ENCODE measurements at places on chromosomes 11 and 22.

- no peak for DNase-seq
Observed at GRCh38 chr11:117959438-117960149, 26.6 kb upstream of the IL10RA start.

GRCh38 chr11:10927538-10927937 is 69.7 kb upstream of the ZBED5 start:
- DNase-seq: no peak

DNA sequence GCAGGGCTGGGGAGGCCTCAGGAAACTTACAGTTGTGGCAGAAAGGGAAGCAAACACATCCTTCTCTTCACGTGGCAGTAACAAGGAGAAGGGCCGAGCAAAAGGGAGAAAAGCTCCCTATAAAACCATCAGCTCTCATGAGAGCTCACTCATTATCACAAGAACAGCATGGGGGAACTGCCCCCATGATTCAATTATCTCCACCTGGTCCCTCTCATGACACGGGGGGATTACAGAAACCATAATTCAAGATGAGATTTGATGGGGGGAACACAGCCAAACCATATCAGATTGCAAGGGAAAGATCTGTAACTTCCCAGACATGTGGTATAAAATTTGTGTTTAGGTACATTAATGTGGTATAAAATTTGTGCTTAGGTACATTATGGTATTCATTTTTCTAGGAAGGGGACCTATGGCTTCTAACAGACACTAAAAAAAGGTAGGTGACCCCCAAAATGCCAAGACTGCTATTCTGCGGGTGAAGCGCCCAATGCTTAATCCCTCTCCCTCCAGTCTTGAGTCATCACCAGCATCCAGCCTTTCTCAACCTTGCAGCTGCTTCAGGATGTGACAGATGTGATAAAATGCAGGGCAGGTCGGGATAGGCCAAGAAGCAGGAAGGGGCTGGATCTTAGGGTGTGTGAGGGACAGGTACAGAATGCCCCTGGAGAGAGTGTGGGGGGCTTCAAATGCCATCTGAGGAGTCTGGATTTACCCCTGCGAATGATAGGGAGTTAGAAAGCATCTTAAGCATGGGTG is 57.7 kb upstream of the AMPD3 start:
- DNase-seq: no peak

GRCh38 chr11:65147352-65148075 is 13.2 kb upstream of the SYVN1 start:
- DNase-seq: no peak

DNA sequence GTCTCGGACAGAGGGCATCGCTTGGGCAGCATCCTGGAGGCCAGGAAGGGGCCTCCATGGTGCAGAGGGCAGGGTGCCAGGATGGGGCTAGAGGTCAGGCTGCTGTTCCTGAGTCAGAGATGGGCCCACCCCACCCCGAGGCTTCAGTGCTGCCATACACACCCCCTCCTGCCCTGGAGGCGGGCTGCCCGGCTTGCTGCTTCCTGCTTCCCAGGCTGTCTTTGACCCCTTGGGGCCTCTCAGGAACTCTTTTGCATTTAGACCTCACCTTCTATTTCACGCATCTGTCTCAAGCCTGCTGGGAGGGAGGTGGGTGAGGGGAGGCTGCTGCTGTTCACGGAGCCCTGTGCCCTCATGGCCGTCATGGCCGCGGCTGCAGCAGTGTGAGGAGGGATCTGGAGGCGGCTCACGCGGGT is 6.6 kb upstream of the GRAMD4 start:
- no peak for DNase-seq

DNA sequence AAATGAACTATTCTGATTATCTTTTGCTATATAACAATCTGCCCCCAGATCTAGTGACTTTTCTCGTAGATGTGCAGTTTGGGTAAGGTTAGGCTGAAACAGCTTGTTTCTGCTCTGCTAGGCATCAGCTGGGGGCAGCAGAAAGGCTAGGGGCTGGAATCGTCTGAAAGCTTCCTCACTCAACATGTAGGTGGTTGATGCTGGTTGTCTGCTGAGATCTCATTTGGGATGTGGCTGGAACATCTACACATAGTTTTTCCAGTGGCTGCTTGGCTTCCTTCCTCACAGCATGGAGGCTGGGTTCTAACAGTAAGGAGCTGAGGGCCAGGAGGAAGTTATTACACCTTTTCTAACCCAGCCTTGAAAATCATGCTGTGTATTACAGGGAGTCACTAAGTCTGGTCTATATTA is 30.2 kb downstream of the USP47 start:
- DNase-seq: no peak

DNA sequence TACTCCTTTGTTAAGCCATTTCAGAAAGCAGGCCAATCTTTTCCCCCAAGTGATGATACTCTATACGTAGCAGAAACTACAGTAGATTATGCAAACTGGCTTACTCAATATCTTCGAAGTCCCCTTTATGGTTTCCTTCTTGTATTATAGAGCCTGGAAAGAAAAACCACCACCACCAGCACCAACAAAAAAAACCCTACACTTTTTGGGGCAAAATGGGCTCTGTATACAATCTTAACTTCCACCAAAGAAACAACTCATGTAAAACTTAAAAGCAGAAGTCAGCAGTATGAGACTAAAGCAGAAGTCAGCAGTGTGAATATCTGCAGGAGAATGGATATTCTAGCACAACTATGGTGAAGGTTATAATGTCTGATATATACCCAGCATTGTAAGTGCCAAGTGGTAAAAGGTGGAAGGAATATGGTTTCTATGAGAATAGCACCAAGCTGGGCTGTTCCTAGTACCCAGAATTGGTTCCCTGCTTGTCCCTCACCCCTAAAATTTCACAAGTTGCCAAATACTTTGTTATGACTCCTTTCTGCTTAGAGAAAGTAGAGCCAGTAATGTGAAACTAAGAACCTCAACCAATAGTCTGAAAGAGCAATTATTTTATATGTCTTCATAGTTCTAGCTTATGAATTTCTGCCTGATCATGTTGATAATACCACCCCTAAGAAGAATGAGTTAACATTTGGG is 252.1 kb downstream of the SBF2 start:
- DNase-seq: no peak

DNA sequence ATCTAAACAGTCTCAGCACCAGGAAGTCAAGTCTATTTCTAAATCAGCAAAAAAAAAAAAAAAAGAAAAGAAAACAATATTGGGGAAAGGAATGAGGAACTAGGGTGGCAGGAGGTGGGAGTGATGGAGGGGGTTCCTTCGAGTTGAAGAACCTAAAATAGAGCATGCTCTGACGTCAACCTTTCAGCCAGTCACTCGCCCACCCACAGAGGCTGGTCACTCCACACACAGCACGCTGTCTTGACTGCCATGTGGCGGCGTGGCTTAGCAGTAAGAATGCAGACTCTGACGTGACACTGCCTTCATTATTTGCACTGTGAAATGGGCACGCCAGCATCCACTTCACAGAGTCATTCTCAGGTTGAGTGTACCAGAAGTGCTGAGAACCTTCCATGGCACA is 48.3 kb downstream of the LARGE1 start:
- no peak for DNase-seq

DNA sequence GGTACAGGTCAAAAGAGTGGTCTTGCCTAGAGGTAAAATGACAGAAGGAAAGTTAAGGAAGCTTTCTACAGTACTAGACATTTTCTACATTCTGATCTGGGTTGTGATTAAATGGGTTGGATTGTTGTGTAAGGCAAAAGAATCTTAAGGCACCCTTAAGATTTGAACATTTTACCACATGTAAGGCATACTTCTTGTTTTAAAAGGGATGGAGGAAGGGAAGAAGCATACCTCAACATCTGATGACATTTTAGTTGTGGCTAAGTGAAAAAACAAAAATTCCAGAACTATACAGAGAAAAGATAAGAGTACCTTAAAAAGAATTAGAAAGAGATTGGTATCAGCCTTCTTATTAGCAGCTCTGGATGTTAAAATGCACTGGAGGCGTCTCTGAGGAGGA is 356.0 kb upstream of the CADM1 start:
- DNase-seq: no peak

GRCh38 chr11:61730240-61730994 is 22.0 kb upstream of the MYRF start:
- DNase-seq: no peak

GRCh38 chr11:8360086-8360828 is 96.6 kb upstream of the LMO1 start:
- DNase-seq: no peak

DNA sequence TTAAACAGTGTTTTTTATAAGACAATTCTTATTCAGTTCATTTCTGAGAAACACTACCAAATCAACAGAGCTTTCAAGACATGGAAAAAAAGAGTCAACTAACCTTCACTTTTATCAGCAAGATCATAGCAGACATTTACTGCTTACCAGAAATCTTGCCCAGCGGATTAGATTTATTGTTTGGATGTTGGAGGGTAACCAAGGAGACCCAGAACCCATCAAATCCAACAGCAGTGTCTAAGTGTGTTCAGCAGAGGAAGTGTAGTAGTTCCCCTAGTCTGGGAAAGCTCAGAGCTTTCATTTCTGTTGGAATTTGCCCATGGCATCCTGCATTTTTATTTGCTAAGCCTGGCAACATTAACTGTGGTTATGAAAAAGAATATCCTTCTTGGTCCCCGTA is 2.4 kb upstream of the PGM2L1 start:
- DNase-seq: no peak

- no peak for DNase-seq
Observed at GRCh38 chr11:130166457-130166784, 6.8 kb downstream of the ST14 start.

GRCh38 chr11:118660681-118661424 is 18.6 kb downstream of the TREH start:
- no peak for DNase-seq

- DNase-seq: peak; percentile 6
Observed at GRCh38 chr11:19218216-19218615, 16.4 kb upstream of the CSRP3 start.

GRCh38 chr11:46342239-46342638 is 5.0 kb upstream of the DGKZ start:
- DNase-seq: no peak

GRCh38 chr11:124481365-124482323 is 36.1 kb upstream of the OR8B8 start:
- DNase-seq: no peak

GRCh38 chr11:6745465-6746015 is 26.2 kb downstream of the OR2AG2 start:
- DNase-seq: no peak

GRCh38 chr11:77487790-77488189 is 13.9 kb upstream of the PAK1 start:
- no peak for DNase-seq

- no peak for DNase-seq
Observed at GRCh38 chr11:88475991-88476418, 138.5 kb upstream of the CTSC start.

DNA sequence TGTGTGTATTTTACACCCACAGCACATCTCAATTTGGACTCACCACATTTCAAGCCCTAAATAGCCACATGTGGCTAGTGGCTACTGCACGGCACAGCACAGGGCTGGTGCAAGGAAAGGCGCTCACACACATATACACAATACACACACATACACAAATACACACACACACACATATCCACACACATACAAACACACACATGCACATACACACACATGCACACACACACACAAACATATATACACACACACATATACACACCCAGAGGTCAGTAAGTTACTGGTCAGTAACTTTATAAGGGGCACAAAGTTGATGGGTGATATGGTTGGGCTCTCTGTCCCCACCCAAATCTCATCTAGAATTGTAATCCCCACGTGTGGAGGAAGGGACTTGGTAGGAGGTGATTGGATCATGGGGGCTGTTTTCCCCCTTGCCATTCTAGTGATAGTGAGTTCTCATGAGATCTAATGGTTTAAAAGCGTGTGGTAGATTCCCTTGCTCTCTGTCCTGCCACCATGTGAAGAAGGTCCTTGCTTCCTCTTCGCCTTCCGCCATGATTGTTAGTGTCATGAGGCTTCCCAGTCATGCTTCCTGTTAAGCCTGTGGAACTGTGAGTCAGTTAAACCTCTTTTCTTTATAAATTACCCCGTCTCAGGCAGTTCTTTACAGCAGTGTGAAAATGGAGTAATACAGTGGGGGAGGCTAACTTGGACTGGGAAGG is 37.6 kb upstream of the DKK3 start:
- DNase-seq: no peak

GRCh38 chr11:34585304-34585734 is 35.6 kb upstream of the EHF start:
- DNase-seq: no peak

DNA sequence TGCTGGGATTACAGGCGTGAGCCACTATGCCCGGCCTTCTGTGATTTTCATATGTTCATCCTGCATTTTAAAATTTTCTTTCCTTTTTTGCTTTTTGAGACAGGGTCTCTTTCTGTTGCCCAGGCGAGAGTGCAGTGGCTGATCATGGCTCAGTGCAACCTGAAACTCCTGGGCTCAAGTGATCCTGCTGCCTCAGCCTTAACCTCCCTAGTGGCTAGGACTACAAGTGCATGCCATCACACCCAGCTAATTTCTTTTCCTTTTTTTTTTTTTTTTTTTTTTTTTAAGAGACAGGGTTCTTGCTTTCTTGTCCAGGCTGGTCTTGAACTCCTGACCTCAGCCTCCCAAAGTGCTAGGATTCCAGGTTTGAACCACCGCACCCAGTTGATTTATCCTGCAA is 54.1 kb upstream of the WT1 start:
- DNase-seq: no peak

GRCh38 chr22:25970999-25971811 is 198.1 kb upstream of the SEZ6L start:
- DNase-seq: no peak

GRCh38 chr11:42709216-42709615 is 602.6 kb upstream of the API5 start:
- no peak for DNase-seq

- no peak for DNase-seq
Observed at GRCh38 chr11:15157181-15157580, 42.5 kb downstream of the INSC start.

DNA sequence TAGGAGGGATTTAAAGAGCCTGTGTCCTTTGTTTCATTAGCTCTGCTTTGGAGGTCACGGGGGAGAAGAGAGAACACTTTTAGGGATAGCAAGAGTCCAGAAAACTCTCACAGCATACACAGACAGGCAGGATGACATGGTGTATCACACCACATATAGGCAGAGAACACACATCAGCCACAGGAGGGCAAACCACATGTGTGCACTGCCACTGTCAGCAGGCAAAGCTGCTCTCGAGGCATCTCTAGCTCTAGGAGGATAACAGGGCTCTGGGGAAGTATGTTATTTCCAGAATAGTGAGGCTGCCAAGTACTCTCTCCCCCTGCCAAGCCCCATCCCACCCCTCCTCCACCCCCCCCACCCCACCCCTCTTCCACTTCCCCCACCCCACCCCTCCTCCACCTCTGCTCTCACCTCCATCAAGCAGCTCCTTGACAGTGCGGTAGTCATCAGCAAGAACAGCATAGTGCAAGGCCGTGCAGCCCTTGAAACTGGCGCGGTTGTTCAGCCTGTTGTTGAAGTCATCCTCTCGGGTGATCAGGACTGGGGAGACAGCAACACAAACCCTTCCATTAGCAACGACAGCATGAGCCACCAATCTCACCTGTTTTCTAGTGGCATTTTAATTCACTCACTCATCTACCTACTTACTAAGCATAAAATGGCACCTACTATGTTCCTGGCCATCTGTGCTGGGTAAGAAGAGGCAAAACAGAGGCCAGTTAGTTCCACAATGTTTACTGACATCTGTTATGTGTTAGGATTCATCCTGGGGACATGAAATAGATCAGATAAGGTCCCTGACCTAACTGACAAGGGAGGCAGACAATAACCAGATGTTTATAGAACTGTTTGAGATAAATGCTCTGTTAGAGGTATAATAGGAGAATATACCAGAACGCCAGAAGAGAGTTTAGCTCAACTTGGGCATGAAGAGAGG is 75.6 kb downstream of the CLPB start:
- DNase-seq: no peak

Measured in hippocampal formation (tissue), 2 donors.